ENCODE measurements at places on chromosomes 11 and 22.

- no peak for DNase-seq
Measured at GRCh38 chr11:64400667-64401066, 41.7 kb downstream of the RPS6KA4 start.

DNA sequence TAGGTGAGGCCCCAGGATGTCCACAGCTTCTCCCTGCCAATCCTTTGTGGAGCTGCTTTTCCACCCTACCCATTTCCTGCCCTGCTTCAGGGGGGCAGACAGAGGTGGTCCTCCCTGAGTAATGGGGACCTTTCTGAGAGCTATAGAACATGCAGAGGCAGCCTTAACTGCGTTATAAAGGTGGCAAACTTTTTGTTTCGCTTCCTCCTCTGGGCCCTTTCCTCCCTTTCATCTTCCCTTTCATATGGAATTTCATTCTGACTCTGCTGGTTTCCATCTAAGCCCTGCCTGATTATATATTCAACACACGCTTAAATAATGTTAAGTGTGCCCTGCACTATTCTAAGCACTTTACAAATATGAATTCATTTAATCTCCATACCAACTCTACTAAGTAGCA lies 169.3 kb upstream of the E2F8 start:
- DNase-seq: no peak

DNA sequence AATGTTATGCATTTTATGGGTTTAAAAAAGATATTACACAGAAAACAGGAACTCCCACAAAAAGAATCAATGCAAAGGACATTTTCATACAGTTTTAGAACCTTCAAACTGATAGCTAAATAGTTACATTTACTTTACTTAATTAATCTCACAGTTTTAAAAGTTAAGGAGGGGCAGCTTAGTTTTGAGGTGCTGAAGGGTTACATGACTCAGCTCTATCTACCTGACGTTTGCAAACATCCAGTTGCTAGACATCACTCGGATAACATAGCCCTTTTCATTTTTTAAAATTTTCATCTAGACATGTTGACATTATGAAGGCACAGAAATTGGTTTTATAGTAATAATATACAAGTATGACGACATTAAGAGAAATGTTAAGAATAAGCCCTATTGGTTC lies 53.7 kb upstream of the HSD17B12 start:
- no peak for DNase-seq

GRCh38 chr11:117144477-117145392 lies 648 bp downstream of the PAFAH1B2 start:
- peak; percentile 62 for DNase-seq

DNA sequence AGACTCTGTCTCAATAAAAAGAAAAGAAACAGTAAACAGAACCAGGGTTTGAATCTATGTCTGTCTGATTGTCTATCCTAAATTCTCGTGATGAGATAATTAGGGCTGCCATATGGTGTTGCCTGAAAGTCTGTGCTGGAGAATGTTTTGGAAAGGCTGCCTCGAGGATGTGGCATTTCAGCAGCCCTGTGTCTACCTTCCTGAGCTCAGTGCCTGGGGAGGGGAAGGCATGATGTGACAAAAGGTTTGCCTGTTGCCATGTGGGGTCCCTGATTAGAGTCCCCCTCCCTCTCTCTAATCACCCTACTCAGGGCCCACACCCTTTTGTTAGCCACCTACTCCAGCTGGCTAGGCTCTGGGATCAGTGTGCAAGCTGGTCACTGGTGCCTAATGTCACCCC lies 15.2 kb downstream of the CD82 start:
- DNase-seq: no peak

DNA sequence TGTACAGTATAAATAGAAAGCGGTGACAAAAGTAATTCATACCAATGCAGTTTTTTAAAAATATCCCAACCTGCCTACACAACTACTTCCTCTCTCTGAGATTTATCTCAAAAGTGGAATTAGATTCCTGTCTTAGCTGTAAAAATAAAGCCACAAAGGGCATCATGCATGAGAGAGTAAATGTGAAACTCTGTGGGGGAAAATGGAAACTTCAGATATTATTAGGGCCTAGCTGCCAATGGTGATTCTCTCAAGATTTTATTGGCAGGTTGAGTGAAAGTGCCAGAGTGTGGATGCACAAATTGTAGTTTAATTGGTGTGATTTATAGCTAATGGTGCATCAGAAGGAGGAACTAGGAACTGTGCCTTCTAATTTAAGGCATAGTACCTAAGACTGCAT lies 356.9 kb upstream of the CCDC90B start:
- DNase-seq: no peak

DNA sequence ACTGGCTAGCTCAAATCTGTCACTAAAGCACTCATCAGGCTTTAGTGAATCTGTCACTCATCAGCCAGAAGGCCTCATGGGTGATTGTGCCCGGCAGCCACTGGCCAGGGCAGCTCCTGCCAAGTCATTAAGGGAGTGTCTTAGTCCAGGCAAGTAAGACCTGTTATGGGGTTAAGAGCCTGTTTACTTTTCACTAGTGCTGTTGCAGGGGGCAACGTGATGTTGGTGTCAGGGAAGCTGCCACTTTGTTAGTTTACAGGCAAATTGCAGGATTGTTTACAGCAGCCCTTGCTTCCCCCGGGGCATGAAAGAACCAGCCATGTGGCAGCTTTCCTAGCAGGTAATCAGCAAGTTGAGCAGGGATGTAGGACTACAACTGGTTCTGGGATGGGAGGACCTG lies 155.6 kb upstream of the NCAM1 start:
- DNase-seq: peak; percentile 70

- no peak for DNase-seq
Measured at GRCh38 chr22:50560034-50560433, 2.7 kb downstream of the SYCE3 start.

DNA sequence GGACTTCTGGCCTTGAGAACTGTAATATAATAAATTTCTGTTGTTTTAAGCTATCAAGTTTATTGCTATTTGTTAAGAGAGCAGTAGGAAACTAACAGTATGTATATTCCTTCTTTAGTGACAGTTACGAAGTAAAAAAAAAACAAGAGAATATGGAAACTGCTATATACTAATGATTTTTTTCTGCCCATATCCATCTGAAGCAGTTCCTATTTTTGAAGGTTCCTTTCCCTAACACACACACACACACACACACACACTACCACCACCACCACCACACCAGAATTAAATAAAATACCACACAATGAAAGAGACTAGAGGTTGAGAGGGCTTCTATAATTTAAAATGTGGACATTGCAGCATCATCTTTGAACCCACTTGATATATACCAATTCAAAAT lies 44.4 kb upstream of the CARD18 start:
- DNase-seq: no peak

GRCh38 chr22:30829901-30830550 lies 135.4 kb downstream of the OSBP2 start:
- no peak for DNase-seq

DNA sequence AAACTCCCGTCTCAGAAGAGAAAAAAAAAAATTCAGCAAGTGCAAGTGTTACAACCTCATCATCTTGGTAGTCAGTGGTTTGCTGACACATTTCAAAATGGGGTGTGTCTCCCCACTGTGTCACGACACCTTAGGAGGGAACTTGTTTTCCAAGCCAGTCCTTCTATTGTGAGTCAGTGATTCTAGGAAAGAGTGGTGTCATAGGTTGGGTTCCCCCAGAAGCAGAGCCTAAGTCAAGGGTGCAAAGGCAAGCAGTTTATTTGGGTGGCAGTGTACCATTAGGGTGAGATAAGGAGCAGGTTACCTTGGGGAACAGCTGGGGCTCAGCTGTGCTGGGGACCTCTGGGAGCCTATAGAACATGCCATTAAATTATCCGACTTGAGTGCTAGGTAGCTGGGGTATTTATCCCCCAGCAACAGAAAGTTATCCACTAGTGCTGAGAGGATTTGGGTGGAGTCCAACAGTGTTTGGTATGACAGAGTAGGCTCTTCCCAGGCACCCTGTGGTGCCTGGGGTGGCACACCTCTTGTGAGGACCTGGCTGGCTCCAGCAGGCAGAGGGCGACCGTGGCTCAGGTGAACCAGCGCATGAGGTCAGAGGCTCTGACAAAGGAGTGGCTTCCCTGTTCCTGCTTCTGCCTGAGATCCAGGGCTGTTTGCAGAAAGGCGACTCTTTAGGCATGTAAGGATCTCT lies 41.7 kb downstream of the KIAA1671 start:
- peak; percentile 65 for DNase-seq

GRCh38 chr11:66906061-66906733 lies 49.3 kb downstream of the LRFN4 start:
- DNase-seq: no peak

- no peak for DNase-seq
Measured at GRCh38 chr11:79431535-79431934, 9.3 kb downstream of the TENM4 start.

DNA sequence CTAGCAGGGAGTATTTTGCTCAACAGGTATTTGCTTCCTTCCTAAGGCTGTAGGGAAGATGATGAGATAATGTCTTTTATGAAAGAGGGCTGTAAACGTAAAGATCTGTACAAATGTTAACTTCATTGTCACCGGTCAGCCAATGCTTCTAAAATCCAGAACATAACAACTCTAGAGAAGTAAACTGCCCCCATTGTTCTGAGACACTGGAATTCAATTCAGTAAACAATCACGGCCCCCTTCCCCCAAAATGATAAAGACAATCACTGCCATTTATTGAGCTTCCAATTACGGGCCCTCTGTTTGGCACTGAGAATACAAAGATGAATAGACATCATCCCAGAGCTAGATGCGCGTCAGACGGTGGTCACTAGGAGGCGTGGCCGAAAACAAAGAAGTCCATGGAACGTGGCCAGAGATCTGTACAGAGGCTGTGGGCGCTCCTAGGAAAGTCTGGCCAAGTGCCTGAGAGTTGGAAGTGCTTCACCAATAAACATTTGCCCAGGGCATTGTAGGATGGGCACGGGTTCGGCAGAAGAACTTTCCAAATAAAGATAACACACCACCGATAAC lies 576 bp downstream of the TMEM258 start:
- DNase-seq: peak; percentile 35

GRCh38 chr11:118295199-118295598 lies 9.3 kb upstream of the CD3E start:
- no peak for DNase-seq

DNA sequence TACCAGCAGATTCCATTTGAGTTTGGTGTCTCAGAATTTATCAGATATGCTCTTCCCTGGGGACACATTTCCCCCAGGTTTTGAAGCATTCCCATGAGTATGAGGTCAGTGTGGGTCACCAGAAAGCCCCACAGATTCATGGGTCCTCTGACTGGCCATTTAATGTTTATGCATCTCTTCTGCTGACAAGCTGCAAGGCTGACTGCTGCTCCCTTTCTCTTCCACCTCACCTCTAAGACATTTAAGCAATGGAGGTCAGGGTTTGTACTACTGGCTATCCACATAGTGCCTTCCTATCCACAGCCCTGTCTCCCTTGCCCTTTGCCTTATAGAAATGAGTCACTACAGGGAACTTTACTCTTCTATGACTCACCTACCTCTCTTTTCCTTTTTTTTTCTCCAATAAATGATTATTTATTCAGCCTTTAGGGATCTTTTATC lies 106.0 kb upstream of the TIMP3 start:
- no peak for DNase-seq

- no peak for DNase-seq
Measured at GRCh38 chr22:31049815-31050420, 31.2 kb upstream of the SMTN start.

- DNase-seq: no peak
Measured at GRCh38 chr22:36480941-36481392, 473 bp downstream of the TXN2 start.

DNA sequence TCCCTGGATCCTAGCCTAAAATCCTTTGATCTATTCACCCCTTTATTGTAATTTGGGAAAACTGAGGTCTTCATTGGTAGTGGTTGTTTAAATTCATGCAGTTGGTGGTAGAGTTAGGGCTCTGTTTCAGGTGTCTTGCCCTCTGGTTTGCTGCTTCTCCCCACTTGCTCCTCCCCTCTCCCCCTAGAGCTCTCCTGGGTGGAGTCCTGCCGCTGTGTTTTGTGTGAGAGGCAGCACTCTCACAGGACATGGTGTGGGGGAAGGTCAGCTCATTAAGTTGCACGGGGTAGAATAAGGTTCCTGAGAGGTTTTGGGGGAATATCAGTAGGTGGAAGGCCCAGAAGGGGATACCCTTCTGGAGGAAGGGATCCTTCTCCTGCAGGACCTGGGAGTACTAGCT lies 98.1 kb upstream of the NECTIN1 start:
- DNase-seq: no peak

GRCh38 chr22:24099071-24099470 lies 82.2 kb upstream of the SUSD2 start:
- DNase-seq: no peak

DNA sequence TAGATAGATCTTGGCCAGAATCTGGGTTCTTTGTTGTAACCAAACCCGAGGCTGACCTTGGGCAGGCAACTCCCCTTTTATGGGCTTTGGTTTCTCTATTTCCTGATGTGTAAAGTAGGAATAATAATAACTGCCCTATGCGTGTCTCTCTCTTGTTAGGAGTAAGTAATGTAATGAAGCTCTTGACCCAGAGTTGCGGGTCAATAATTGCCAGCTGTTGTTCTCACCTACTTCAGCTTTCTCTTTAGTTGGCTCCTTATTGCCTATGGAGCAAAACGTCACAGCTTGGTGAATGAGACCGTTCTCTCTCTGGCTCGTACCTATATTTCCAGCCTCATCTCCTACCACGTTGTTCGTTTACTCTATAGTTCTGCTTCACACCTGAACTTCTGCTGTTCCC lies 56.6 kb upstream of the KIRREL3 start:
- no peak for DNase-seq

DNA sequence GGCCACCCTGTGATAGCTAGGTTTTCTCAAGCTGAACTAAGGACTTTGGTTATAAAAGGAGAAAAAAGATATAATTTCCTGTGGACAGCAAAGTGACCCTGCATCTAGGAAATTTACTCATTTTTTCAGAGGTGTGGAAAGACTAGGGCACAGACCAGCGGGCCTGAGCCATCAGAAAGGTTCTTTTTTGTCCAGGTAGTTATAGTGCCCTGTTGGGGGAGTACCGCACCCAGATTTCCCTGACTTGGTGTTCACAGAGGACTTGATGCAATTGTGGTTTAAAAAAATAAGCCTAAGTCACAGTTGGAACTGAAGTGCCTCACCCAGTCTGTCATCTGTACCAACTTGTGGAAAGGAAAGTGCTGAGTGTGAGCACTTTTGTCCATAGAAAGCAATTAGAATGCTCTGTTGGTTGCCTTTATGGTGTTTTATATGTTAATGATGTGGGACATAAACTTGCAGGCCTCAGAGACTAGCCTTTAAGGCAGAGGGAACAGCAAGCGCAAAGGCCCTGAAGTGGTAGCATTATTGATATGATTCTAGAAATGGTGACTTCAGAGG lies 3.1 kb downstream of the SYT9 start:
- DNase-seq: no peak

GRCh38 chr11:93080146-93080759 lies 110.8 kb downstream of the MTNR1B start:
- DNase-seq: peak; percentile 42

- peak; percentile 71 for DNase-seq
Measured at GRCh38 chr11:132114185-132114584, 743.8 kb downstream of the NTM start.

DNA sequence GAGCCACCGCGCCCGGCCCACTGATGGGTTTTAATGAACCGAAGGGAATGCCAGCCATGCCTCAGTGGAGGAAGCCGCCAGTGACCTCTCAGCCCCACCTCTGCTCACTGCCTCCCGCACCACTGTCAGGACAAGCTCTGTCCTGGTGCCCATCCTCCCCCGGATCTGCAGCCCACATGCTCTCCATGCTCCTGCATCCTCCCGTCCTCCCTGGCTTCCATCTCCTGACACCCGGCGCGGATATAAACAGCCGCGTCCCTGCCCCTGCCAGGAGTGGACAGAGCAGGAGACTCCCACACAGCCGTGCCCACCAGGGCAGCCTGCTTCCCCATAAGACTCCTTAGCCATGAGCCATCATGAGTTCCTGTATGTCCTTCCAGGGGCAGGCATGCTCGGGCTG lies 26.9 kb downstream of the MACROD1 start:
- DNase-seq: no peak
